ENCODE measurements at places on chromosomes 12 and 14. TPM values are rescaled to one million over a fixed set of nuclear protein-coding genes. Genes with fewer than 3 reads are reported as not detected.

DNA sequence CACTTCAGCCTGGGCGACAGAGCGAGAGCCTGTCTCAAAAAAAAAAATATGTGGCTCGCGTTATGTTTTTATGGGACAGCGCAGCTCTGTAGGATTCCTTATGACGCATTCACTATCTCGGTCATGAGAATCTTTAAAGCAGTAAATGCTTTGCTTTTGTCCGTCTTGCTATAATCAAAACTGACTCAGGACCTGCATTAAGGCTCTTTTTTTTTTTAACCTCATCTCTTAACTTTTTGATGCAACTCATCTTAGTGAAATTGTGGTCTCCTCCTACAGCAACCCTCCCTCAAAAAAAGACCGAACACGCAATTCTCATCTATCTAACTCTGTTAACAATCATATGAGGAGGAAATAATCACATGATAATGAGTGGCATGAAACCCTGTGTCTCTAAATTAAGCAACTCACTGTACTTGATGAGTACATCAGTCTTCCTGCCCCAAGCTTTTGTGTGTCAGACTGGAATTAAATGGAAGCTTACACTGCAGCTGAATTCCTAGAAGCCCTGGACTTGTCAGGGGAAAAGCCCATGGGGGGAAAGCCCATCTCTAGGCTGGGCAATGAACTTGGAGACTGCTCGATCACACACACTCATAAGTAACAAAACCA, 4.3 kb downstream of the P2RX4 start:
- no peak for DNase-seq

GRCh38 chr12:93242154-93242972, 135.4 kb upstream of the NUDT4 start:
- no peak for DNase-seq

DDX23 gene
- 37.5 TPM for total RNA-seq

DNA sequence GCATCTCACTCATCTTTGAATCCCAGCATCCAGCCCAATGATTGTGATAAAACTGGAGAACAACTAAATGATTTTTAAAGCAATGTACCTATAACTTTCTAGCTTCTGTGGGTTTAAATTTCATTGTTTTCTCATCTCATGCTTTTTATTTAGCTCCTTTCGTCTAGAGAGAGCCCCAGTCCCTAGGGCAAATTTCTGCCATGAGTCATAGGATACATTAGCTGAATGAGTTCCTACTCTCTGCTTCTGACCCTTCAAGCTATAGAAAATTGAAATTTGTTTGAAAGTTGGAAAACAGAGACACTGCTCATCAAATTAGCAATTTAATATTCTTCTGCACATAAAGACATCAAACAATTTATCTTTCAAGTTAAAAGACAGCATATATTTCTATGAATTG, 113.9 kb downstream of the KIF21A start:
- DNase-seq: no peak

BDKRB2 gene
- 2.0 TPM for total RNA-seq

WDR20 gene
- total RNA-seq: 23.3 TPM

GRCh38 chr14:33307691-33308251, 369.1 kb downstream of the NPAS3 start:
- peak; percentile 42 for DNase-seq

GRCh38 chr14:23062002-23062401, 4.7 kb upstream of the CDH24 start:
- DNase-seq: peak; percentile 68

CCDC197 gene
- not detected for total RNA-seq

DNA sequence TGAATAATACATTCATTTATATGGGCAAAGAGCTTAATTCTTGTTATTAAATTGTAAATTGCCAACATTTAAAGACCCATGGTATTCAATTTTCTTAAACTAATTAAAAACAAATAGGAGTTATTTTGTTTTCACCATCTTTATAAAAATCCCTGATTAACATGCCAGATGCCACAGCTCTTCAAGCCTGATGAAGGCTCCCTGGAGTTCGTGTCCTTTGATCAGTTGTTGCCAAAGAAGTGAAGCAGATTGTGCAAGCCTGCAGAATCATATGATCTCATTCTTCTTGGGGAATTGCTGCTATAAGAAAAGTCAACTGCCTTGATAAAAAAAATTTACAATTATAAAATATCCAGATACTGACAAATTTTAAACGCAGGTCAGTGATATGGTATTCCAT, 288.3 kb upstream of the PPFIA2 start:
- DNase-seq: no peak

DNA sequence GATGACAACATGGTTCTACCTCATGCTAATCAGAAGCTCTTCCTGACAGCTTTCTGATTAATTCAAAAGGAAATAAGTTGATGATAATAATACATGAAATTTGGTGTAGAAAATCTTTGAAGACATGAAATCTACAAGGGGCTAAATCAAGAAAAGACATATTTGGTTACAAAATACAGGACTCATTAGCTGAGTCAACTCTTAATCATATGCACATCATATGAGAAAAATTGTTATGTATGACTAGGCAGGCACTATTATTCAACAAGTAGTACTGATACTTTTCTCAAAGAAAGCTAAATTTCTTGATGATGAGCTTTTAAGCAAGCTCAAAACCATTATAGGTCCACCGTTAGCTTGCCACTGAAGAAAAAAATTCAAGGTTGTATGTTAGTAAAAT, 7.1 kb downstream of the ABCC9 start:
- DNase-seq: no peak

RERG gene
- 7.0 TPM for total RNA-seq

DNA sequence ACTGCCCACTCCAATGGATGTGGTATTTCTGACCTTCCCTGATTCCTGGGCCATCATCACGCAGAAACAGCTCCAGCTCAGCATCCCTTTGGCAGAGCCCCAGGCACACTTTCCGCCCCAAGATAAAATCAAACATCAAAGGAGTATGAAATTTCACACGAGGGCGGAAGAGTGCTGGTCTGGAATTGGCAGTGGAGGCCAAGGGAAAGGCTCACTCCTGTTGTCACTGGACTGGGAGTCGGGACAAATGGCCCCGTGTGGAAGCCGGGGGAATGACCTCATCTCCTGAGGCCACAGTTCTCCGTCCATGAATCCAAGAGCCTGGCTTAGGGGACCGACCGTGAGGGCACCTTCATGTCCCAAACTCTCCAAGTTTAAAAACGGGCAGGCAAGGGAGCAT, 40.9 kb downstream of the FZD10 start:
- no peak for DNase-seq

SYT1 gene
- 1.5 TPM for total RNA-seq

PCNX1 gene
- total RNA-seq: 44.1 TPM

DNA sequence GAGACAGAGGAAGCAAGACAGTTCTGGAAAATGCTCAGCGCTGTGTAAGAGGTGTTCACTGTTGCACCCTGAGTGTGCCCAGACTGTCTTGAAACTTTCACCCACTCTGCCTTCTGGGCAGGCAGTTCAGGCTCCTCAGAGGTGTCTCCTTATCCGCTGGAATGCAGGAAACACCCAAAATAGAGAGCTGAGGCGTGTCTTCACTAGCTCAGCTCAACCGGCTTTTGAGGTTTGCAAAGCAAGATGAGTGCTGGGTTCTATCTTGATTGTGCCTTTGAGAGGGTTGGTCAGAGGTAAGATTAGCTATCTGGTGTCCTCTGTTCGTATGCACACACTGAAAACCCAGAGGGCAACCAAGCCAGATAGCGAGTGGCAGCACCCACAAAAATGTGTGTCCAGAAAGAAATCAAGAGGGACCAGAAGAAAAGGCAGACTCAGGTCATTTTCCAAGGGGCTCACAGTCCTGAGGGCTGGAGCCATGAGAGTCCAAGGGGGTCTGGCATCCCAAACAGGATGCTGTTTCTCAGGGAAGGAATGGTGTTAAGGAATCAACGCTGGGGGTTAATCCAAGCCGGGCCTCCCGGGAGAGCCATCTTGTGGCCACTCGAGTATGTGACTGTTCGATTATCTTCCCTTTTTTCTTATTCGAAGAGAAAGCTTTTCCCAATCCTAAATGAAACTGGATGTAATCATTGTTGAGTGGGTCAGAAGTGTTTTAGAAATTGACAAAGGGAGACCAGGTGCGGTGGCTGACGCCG, 47.1 kb downstream of the TBX3 start:
- no peak for DNase-seq

GRCh38 chr14:95527387-95528002, 7.4 kb upstream of the GLRX5 start:
- peak; percentile 71 for DNase-seq

DNA sequence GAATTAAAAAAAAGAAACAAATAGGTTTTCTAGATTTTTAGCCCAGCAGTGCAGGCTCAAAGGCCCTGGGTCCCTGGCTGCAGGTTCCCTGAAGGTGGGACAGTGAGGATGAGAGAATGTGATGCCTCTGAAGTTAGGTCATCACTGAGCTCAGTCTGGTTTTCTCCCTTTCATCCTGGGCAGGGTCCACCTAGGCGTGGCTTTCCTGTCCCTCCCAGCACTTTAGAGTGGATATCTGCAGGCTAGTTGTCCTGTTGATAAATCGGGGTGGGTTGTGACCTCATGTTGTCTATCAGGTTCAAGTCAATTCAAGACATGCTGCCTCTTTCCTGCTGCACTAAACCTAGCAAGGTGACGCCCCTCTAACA, 60.9 kb downstream of the MAP1LC3B2 start:
- DNase-seq: no peak

- DNase-seq: no peak
Measured at GRCh38 chr12:112317481-112317880, 64.8 kb downstream of the HECTD4 start.

DNA sequence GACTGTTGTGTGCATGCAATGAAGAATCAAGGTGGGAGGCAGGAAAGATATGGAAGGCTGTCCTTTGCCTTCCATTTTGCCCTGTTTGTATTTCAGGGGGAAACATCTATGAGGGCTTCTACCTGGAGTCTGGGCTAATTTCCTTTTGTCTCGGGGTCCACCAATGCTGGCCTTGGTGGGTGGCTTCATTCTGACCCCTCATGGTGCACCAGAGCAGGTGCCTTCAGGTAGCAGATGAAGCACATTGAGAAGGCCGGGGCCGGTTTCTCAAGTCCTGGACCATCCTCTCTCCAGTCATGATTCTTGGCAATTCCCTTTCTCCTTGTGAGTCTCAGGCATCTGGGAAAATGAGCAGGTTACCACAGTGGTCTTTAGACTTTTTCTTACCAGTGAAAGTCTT, 47.2 kb downstream of the RPH3A start:
- DNase-seq: no peak

DNA sequence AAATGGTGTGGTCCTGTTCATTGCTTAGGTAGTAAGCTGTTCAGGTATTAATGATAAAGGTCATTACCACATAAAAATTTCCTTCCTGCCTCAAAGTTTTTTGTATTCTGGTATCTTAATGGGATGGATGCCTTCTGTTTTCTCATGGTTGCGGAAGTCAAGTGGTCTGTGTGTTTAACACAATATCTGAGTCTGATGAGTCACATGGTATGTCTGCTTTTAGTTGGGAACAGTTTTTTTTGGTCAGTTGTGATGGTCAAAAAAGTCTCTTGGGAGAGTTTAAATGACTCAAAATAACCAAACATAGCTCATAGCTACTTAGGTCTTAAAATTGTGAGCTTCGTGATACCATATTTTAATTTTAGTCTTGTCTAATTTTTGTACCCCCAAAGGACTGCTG, 40.7 kb downstream of the STK38L start:
- no peak for DNase-seq

DNA sequence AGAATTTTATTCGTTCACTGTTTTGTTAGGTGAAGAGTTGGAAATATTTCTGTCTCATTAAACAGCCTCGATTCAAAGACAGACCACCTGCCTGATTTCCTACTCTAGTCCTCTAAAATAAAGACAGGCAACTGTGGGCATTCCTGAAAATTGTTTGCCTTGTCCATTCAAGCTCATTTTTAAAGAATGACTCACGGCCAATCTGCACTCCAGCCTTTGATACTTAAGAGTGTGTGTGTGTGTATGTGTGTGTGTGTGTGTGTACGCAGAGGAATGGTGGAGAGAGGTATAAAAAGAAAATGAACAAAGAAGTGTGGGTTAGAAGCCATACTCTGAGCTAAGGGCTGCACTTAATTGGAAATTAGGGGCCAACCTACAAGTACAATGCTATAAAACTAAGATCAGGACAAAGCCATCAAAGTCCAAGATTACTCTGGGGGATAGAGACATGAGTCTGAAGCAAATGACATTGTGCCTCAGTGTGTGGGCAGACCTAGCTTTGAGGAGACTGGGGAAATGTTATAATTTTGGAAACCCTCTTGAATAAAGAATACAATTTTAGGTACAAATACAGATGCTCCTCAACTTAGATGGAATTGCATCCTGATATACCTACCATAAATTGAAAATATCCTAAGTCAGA, 45.6 kb upstream of the SOCS2 start:
- DNase-seq: no peak

- no peak for DNase-seq
Measured at GRCh38 chr12:107411792-107412535, 273.6 kb upstream of the PWP1 start.

All from left cardiac atrium (tissue), 4 donors.